ENCODE measurements at places on chromosomes 7 and 10.

DNA sequence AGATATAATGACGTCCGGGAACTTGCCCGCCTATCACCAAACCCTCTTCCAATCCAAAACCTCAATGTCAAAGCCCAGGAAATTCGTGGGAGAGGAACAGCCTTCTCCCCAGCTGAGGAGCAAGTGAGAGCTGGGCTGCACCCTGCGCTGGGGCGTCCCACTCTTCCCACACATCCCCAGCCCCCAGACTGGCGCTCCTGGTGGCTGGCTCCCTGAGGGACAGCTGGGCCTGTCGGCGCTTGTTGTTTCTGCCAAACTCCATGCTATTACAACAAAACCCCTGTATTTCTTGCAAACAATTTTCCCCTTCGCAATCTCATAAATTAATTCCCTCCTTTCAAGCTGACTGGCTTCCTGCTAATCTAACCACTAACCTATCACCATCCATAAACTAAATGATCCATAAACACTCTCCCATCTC lies 53.0 kb downstream of the GRID1 start:
- DNase-seq = no peak

- no peak for DNase-seq
Measured at GRCh38 chr7:111660478-111660877, 98.2 kb upstream of the IMMP2L start.

GRCh38 chr7:113060100-113060499 lies 26.5 kb downstream of the GPR85 start:
- no peak for DNase-seq

GRCh38 chr10:59971915-59972314 lies 65.6 kb upstream of the CCDC6 start:
- peak; percentile 65 for DNase-seq

- DNase-seq = no peak
Measured at GRCh38 chr7:155032978-155033377, 30.1 kb upstream of the PAXIP1 start.

DNA sequence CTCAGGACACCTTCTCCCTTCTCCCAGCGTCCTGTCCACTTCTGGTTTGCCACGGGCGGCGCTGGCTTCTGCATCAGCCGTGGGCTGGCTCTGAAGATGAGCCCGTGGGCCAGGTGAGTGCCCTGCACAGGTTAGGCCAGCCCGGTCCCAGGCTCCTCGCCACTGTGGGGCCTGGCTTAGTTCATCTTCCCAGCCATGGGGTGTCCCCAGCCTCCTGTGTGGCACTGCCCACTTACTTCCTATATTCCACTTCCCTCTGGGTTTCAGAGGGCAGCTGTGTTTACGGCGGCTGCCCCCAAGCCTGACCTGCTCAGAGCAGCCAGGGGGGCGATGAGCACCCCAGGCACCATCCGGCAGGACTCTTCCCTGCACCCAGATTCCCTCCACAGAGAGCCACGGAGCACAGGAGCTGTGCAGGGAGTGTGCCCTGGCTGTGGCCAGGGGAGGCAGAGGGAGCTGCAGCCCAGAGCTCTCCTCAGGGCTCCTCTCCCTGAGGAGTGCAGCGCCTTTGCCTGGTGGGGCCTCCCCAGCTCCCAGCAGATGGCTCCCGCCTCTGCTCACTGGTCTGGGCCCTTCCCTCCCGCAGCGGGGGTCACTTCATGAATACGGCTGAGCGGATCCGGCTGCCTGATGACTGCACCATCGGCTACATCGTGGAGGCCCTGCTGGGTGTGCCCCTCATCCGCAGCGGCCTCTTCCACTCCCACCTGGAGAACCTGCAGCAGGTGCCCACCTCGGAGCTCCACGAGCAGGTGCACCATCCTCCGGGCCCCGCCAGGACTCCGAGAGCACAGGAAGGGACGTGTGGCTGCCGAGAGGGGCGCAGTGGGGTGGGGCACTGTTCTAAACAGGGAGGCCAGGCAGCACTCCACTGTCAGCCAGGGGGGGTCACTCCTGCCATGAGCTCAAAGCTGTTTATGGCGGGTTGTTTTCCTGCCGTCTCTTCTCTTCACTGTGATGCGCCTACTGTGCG lies 6.4 kb downstream of the LFNG start:
- no peak for DNase-seq

DNA sequence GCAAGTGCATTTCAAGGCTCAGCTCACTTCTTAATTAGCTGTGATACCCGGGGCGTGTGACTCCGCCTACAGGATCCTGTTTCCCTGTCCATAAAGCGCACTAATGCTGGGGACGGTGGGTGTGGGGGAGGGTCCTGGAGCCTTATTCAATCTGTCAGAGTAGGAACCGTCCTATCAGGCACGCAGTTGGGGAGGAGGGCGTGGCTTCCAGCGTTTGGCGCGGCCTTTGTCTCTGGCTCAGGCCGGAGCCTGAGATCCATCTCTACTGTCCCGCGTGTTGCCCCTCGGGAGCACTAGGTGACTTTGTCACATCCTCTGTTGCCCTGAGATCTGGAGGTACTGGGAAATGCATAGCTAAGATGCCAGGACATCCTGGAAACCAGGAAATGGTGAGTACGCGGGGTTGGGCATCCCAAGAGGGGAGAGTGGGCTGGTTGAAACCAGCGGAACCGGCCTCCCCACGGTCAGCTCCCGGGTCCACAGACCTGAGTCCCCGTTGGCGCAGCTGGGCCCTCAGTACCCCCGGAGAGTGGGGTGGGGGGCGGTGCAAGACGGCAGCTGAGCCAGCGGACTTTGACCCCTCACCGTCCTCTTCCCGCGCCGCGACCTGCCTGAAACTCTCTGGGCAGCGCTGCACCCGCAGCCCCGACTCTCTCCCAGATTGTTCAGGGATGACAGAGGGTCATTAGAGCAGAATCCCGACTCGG lies 104.4 kb upstream of the ZNF92 start:
- DNase-seq = peak; percentile 86

DNA sequence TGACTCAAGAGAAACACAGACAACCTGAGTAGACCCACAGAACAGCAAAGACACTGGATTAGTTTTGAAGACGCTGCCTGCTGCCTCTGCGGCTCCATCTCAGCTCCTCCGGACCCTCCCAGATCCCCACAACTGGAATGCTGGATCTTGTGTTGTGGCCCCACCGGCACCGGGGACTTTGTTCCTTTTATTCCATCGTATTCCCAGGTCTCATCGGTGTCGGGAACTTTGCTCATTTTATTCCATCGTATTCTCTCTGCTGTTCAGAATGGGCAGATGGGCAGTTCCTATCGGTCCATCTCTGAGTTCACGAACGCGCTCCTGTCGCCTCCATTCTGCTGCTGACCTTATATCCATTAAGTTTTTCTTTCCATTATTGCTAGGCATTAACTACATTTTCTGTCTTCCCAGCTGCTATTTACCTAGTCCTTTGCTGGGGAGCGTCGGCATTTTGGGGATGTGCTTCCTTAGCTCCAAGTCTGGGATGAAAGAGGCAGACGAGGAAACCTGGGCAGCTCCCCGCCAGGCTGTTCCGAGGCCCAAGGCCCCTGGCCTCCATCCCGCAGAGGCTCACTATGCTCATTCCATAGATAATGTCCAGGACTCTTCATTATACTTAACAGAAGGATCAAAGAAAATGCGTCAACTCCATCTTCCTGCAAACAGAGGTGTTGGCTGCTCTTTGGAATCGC lies 192.4 kb downstream of the MAD1L1 start:
- DNase-seq = peak; percentile 71

- peak; percentile 79 for DNase-seq
Measured at GRCh38 chr10:75397496-75398199, 3.9 kb downstream of the ZNF503 start.

DNA sequence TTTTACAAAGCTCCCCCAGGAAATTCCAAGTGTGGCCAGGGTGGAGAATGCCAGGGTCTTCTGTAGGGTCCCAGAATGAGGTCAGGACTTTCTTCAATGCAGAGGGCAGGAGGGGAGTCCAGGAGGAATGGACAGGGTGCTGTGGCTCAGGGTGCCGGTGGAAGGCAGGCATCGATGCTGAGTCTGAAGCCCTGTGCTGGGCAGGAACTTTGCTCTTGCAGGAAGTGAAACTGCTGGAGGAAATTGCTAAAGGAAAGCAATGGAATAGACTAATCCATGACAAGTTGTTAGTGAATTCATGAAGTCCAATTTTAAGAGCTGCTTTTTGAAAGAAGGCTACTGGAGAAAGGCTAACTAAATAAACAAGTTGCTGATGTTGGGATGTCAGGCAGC lies 14.8 kb downstream of the PTPRE start:
- DNase-seq = no peak

- no peak for DNase-seq
Measured at GRCh38 chr10:78531088-78531487, 497.4 kb downstream of the RPS24 start.

DNA sequence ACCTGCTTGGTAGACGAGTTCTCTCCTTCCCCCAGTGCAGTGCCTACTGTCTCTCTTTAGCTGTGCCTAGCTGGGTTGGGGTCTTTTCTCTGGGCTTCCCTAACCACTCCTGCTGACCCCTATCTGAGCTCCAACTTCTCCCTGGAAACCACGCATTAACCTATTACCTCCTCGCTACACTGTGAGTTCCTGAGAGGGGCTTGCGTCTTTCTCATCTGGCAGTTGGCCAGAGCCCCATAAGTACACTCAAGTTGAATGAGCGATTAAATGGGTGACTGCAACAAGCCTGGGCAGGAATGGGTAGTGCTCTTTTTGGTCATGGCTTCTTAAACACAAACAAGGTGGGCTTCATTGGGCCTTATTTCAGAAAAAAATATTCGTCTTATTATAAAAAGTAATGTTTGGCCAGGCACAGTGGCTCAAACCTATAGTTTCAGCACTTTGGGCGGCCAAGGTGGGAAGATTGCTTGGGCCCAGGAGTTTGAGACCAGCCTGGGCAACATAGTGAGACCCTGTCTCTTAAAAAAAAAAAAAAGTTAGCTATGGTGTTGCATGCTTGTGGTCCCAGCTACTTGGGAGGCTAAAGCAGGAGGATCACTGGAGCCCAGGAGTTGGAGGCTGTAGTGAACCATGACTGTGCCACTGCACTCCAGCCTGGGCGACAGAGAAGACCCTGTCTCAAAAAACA lies 41.4 kb downstream of the SYPL1 start:
- DNase-seq = no peak

DNA sequence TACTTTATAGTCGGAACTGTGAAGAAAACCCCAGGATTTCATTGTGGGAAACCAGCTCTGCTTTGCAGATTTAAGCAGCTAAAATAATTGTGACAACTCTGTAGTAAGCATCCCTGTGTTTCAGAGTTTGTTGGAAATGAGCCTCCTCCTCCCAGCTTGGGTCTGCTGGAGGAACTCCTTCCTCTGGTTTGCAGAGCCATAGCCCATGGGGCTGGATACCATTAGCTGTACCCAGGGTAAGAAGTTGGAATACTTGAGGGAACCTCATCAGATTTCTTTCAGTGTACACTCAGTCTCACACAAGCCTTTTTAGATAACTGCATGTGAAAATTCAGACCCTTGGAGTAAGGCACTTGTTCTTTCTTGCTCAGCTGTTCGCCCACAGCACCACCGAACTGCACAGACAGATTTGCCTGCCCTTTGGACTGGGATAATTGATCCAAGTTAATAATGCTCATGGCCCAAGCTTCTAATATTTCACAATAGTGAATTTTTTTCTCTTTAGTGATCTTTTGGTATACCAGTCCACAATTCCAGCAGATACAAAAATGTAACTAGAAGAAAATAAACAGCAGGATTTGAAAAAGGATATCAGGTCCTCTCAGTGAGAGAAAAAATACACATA lies 467.4 kb upstream of the FZD8 start:
- no peak for DNase-seq

DNA sequence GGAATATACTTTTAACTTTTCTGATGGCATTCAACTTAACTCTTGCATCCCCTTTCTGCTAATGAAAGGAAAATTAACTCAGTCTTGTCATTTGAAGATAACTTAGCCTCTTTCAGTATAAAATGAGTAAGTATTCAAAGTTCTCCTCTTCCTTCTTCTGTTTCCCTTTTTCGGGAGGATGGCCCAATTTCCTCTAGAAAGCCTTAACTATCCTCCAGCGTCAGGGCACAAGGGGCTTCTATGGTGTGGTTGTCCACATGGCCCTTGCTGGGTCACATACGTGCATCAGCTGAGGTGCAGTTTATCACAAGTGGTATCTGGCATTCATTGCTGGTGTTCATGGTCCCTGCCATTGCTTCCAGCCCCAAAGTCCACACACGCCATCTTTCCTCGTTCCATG lies 17.8 kb upstream of the GSAP start:
- DNase-seq = no peak

DNA sequence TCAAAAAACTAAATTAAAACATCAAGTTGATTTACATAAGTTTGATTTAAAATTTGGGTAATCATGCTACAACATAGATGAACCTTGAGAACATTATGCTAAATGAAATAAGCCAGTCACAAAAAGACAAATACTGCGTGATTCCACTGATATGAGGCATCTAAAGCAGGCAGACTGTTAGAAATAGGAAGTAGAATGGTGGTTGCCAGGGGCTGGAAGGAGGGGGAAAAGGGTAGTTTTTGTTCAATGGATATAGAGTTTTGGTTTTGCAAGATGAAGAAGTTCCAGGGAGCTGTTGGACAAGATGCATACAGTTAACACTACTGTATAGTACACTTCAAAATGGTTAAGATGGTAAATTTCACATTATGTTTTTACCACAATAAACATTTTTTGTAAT lies 45.0 kb upstream of the IFRD1 start:
- no peak for DNase-seq

DNA sequence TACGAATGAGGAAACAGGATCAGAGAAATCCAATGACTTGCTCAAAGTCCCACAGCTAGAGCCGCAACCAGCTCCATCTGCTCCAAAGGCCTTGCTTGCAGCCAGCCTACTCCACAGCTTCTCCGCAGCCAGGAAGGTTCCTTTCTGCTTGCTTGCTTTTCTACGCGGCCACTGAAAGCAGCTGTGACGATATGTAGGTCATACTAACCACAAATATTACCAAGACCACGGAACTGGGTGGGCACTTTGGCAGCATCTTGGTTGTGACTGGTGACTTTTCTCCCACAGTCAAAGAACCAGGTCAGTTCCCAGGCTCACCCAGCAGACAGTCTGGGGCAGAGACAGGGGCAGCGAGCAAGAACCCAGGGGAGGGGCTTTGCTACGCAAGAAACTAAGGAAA lies 86.4 kb downstream of the FAM53B start:
- no peak for DNase-seq

- peak; percentile 63 for DNase-seq
Measured at GRCh38 chr7:143510854-143511592, 33.4 kb downstream of the TAS2R41 start.

GRCh38 chr7:73427902-73428787 lies 5.4 kb upstream of the FZD9 start:
- DNase-seq = no peak

- no peak for DNase-seq
Measured at GRCh38 chr10:95693071-95693667, 558 bp downstream of the TCTN3 start.
